NCI-H524 treated with DMSO at 0.1 percent for 48 hours (cell line): ENCODE measurements at places on chromosomes 2 and 18.

- DNase-seq = no peak
Observed at GRCh38 chr2:226048611-226049010, 649.1 kb downstream of the NYAP2 start.

GRCh38 chr18:48979944-48980890, 29.5 kb upstream of the SMAD7 start:
- no peak for DNase-seq

DNA sequence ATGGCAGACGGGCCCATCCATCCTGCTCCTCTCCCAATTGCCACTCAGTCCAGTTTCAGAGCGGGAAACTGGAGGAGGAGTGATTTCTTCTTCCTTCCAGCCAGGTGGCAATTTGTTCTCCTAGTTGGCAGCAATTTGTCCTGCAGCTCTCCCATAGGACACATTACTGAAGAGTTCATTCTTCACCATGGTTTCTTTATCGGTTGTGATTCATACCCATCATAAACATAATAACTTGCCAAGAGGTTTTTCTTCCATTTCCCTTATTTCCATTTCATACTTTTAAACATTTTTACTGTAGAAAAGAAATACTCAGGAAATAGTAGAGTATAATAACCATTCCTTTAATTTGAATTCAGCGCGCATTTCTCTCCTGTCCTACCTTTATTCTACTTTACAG, 377.9 kb upstream of the RAB12 start:
- no peak for DNase-seq

DNA sequence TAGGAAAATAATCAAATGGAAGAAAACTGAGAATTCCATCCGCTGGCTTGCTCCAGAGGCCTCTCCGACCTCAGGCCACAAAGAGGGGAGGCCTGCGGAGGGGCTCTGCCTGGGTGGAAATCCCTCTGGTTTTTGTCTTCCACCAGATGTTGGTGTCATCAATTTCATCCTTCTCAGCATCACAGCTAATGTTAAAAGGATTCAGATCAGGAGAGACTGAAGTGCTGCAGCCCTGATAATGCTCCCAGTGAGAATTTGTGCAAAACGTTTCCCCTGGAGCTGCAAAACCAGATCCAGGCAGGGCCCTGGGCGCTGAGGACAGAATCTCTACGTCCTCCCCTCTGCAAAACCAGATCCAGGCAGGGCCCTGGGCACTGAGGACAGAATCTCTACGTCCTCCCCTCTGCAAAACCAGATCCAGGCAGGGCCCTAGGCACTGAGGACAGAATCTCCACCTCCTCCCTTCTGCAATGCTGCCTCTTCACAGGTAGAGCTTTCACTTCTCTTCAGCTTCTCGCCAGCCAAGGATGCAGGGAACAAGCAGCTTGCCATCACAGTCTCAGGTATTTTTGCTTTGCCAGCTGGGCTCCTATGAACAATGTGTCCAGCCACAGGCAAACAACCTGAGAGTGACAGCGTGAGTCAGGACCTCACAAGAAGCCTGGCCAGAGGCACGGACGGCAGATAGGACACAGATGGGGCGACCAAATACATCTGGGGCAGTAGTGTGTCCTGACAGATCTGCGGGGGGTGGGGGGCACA, 81.2 kb downstream of the TMEM18 start:
- DNase-seq = no peak

DNA sequence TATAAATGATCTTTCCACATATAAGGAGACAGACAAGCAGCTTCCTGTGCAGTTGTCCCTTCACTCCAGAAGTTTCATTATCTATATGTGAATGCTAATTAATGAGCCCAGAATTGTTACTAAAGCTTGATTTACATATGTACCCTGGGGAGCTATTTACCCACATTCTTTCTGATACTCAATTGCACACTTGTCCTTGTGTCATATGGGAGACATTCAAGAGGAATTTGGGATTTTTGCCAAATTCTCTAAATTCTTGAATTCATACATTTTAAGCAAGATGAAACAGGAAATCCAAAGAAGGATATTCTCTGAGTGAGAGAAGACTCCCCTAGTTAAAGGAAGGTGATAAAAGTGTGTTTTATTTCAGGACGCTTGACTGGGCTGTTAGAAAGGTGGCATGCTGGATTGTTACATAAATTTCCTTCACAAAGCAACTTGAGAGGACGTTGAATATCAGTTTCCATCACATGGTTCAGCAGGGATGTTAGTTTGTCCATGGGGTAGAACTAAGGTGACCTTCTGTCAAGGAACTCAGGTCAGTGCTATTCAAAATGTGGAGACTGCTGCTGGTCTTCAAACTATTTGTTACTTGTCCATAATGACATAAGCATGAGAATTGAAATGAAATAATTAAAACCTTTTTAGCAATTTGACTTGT, 368.2 kb downstream of the IRS1 start:
- DNase-seq = no peak

GRCh38 chr2:5074733-5075132, 617.5 kb upstream of the SOX11 start:
- no peak for DNase-seq

DNA sequence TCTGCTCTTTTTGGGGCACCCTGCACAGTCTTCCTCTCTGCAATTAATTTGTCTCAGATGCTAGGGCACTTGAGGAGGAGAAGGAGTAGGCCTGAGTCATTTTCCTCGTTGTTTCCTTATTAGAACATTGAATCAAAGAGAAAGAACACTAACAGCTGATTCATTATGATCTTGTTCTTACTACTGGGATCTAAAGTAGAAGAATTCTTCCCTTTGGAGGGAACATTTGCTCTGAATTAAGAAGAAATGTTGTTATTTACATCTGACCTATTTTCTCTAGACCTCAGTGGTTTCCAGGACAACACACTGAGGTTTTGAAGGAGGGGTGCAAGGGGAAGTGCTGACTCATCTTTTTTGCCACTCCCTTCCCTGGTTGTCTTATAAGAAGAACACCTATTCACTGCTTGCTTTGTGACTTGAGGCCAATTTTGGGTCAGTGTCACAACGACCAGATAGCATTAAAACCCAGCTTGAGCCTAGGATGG, 24.3 kb upstream of the STAT1 start:
- no peak for DNase-seq

- DNase-seq = no peak
Observed at GRCh38 chr2:16671760-16672159, 6.1 kb upstream of the CYRIA start.

DNA sequence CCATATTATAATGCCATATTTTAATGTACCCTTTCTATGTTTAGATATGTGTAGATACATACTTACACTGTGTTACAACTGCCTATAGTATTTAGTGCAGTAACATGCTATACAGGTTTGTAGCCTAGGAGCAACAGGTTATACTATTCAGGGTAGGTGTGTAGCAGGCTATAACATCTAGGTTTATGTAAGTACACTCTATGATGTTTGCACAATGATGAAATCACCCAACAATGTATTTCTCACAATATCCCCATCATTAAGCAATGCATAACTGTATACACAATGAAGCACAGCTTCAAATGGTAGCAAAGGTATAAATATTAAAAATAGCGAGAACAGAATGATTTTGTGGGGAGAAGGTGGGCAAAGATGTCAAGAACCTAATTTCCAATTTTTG, 117.8 kb downstream of the DYM start:
- DNase-seq = no peak

GRCh38 chr2:117058366-117058765, 756.1 kb upstream of the DDX18 start:
- no peak for DNase-seq

DNA sequence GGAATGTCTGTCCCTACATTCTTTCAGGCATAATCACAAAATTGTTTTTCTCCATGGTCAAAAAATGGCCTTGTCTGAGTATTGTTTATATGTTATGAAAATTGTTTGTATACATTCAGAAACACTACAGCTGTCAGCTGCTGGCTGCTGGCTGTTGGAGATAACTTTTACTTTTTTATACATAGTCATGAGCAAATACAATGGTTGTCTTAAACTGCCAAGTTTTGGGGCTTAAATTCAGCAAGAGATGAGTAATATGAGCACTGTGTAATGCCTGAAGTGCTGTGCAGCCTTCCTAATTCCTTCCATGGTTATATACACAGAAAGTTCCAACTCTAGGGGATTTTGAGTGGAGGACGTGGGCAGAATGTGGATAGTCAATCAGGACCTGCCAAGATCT, 168.9 kb upstream of the RMP24 start:
- no peak for DNase-seq

DNA sequence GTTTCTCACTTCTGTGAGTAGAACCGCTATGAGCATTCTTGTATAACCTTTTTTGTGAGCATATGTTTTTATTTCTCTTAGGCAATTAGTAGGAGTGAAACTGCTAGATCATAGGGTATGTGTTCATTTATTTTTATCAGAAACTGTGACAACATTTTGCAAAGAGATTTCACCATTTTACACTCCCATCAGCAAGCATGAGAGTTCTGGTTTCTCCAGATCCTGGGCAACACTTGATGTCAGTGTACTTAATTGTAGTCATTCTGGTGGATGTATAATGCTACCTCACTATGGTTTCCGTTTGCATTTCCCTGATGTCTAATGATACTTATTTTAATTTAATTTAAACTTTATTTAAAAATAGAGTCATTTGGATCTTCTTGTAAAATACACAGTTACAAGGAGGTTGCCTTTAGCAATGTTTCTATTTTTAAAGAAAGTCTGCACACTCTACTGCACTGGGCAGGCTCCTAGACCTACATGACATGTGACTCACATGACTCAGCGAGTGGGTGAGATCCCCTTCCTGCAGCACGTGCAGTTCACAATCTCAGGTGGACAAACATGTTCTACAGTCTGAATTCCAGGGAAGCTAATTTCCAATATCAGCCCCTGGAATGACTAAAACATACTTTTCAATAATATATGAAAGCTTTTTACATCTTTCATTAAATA, 127.0 kb upstream of the BCL2L11 start:
- DNase-seq = no peak

DNA sequence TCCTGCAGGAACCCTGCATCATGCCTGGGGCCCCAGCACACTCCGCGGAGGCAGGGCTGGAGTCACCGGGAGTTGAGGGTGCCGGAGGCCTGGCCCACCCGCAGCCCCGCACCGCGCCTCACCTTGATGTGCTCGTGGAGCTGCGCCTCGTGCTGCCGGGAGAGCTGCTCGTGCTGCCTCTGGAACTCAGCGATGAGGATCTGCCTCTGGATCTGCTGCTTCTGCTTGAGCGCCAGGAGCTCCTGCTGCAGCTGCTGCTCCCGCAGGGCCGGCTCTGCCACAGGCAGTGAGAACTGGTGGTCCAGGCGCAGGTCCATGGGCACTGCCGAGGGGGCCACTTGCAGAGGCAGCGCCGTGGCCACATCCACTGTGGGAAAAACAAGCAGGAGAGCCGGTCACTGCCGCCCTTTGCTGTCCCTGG, 211.1 kb downstream of the HDAC4 start:
- no peak for DNase-seq

GRCh38 chr2:173457366-173457765, 102.7 kb downstream of the CDCA7 start:
- no peak for DNase-seq

DNA sequence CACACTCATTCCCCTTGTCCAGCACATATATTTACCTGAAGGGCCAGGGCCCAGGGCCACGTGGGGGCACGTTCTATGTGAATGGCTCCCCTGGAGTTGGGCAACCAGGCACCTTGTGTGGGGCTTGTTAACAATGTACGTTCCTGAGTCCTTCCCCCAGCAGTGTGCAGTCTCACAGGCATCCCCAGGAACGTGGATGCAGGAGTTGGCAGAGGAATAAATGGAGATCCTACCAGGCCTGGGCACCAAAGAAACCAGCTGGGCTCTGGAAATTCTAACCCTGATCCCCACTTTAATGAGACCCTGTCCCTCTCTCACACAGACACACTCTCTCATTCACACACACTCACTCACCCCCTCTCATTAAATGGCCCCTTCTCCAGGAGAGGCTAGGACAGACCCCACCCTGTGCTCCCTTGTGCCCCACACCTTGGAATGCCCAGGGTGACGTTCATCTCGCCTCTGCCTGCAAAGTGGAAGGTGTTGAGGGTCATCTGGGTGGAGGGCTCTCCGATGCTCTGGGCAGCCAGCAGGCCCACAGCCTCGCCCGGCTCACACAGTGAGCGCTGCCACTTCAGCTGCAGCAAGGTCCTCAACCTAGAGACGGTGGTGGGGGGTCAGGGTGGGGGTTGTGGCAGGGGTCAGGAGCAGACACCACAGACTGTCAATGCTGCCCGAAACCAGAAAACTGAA, 65.6 kb downstream of the POLR1A start:
- DNase-seq = no peak

- DNase-seq = no peak
Observed at GRCh38 chr2:237221443-237221842, 135.8 kb downstream of the COPS8 start.

- DNase-seq = no peak
Observed at GRCh38 chr2:112636605-112637288, 9.0 kb upstream of the SLC20A1 start.

GRCh38 chr2:109031476-109032228, 42.6 kb upstream of the EDAR start:
- no peak for DNase-seq

DNA sequence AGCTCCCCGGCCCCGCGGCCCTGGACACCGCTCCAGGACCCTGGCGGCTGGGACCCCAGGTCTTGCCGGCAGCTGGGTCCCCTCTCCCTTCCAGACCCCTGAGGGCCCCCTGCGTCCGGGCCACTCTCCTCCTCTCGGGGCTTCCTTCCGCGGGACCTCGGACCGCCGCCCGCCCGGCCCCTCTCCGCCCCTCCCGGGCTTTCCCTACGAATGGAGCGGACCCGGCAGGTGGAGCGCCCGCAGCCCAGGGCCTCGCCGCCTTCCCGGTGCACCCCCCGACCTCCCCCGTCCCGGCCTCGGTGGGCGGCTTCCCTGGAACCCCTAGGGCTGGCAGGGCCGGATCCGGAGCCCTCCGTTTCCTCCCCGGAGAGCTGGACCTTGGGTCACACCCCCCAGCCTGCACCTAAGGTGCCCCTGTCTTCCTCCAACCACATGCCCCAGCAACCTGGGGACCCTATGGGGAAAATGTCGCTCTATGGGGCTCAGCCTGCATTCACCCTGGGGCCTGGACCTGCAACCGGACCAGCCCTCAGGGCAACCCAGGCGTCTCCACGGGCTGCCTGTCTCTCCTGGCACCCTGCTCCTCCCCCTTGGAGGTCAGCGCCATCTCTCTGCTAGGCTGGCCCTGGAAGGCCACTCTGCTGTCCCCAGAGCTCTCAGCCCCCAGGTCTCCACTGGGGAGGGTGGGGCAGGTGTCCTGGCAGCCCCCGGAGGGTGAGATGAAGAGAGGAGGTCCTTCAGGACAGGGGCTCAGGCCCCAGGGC, 730 bp downstream of the B3GNT7 start:
- no peak for DNase-seq

- peak; percentile 34 for DNase-seq
Observed at GRCh38 chr18:76487782-76488181, 7.3 kb downstream of the ZNF516 start.

DNA sequence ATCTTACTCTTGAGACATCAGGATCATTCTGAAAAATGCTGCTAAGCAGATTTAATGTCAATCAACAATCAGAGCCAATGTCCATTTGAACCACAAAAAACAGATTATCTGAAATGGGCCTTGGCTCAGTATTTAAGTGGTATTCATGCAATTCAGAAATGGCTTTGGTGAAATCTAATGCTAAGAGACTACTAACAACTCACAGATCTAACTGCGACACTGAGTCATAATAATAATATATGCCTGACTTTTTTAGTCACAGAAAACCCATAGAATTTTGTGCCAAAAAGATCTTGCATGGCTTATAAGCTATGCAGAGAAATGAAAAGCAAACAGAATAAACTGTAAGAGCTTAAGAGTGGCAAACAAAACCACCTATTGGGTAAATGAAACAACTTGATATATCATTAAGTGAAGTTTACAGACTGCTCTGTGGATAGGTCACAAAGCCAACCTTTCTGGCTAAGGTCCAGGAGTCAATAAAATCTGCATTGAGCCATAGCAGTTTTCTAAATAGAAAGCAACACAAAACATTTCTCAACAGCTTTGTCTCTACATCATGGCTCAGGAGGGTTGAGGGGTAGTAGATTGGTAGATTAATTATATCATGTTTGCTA, 234.3 kb downstream of the LRATD1 start:
- no peak for DNase-seq
